ENCODE measurements at places on chromosomes 2 and 18. TPM values are rescaled to one million over a fixed set of nuclear protein-coding genes. Genes with fewer than 3 reads are reported as not detected.

DNA sequence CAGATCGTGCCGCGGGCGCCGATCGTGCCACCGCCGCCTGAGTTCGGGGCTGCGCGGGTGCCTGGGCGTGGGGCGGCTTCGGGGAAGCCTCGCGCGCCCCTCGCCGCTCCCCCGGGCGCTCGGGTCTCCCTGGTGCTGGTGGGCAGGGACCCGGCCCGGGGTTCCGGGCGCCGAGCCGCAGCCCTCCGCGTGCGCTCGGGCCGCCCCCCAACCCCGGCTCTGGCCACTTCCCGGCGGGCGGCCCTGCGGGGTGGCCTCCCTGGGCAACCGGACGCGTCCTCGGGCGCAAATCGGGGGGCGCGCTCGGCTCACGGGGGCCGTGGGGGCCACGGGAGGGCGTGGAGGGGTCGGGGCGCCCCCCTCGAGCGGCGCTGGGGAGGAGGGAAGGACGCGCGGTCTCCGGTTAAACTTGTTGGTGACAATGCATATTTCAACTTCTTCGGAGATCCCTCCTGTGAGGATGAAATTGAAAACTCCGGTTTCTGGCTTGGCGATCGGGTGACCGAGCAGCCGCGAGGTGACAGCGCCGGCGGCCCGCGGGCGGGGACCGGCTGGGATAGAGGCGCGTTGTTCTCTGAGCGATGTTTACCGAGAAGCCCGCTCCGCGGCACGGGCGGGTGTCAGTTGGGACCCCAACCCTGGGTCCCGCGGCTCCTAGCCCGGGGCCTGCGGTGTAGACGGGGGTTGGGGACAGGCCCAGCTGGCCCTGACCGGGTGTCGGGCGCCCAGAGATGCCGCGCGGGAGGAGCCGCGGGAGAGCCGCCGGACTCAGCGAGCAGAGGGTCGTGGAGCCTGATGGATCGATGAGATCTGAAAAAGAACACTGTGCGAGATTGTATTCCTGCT lies 676 bp downstream of the SH3BP4 start:
- H3K4me3 ChIP-seq: peak overlapping the region; percentile 97
- H3K4me1 ChIP-seq: peaks cover 12% of the 10 kb centered on the region
- ATAC-seq: peak; percentile 8
- no peaks in the 10 kb centered on the region for H3K27me3 ChIP-seq
- no peaks in the 10 kb centered on the region for H3K36me3 ChIP-seq
- peak overlapping the region; percentile 88 for H3K27ac ChIP-seq

- H3K27me3 ChIP-seq: no peaks in the 10 kb centered on the region
- no peaks in the 10 kb centered on the region for H3K36me3 ChIP-seq
- ATAC-seq: no peak
- peak overlapping the region; percentile 71 for H3K27ac ChIP-seq
- no peak overlapping the region for H3K4me3 ChIP-seq
These were observed 13.0 kb upstream of the KLF11 start for GRCh38 chr2:10030311-10030736.

DNA sequence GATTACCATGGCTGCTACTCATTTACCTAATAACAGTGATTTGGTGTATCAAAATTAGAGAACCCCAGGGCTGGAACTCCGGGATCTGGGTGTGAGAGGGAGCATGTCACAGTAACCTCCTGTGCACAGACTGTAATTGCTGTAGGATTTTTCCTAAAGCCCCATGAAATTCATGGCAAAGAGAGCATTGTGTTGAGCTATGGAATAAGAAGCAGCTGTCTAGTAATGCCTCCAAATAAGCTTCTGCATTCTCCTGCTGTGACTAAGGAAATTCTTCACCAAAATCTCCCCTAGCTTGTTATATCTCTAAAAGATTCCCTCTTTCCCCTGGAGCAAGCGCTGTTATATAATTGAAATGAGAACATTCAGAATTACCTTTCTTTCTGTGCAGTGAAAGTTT lies 158.1 kb upstream of the SPATS2L start:
- H3K4me3 ChIP-seq: no peak overlapping the region
- H3K36me3 ChIP-seq: no peaks in the 10 kb centered on the region
- H3K27me3 ChIP-seq: no peaks in the 10 kb centered on the region
- ATAC-seq: no peak

- H3K4me1 ChIP-seq: no peaks in the 10 kb centered on the region
- ATAC-seq: no peak
- peaks cover 13% of the 10 kb centered on the region for H3K27me3 ChIP-seq
These were observed 179.4 kb upstream of the HS6ST1 start for GRCh38 chr2:128498086-128498485.

DNA sequence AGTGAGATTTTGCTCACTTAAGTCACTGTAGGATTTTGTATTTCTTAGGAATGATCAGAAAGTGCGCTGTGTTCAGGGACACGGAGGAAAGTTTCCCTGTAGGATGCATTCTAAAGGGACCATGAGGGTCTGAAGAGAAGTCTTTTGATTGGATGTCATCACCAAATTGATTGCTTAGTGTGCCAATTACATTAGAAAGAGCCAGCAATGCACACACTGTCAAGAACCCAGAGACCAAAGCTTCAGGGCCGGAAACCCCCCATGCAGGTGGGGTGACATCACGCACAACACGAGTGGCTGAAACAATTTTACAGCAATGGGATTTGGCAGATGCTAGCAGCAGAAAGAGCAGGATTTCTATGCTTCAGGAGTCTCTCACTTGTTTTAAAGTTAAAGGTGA lies 242.4 kb downstream of the NAPG start:
- ATAC-seq: no peak
- no peaks in the 10 kb centered on the region for H3K4me1 ChIP-seq
- H3K36me3 ChIP-seq: no peaks in the 10 kb centered on the region
- H3K27me3 ChIP-seq: peaks cover 9% of the 10 kb centered on the region

DNA sequence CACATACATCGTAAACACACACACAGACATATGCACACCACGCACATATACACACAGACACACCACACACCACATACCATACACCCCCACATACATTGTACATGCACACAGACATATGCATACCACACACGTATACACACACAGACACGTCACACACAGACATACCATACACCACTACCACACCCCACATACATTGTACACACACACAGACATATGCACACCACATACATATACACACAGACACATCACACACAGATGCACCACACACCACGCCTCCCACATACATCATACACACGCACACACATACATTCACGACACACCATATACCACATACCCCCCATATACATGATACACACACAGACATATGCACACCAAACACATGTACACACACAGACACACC lies 58.4 kb downstream of the KIF5C start:
- no peak overlapping the region for H3K27ac ChIP-seq
- H3K27me3 ChIP-seq: no peaks in the 10 kb centered on the region
- H3K36me3 ChIP-seq: no peaks in the 10 kb centered on the region

DNA sequence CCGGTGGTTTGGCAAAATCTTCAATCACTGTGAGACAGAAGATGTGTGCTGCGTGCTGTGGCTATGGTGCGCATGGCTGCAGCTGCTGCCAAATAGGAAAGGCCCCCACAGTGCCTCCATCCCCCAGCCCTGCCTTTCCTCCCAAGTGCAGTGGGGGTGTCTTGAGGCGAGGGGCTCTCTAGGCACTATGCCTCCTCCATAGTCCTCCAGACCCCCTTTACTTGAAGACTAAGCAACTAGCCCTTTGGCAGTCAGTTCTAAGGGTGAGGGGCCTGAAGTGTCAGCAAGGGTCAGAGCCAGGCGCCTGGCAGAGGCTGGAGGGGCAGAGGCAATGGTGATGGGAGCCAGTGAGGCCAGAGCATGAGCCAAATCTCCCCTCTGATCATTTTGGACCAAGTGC lies 13.6 kb upstream of the TMEM185B start:
- no peak overlapping the region for H3K27ac ChIP-seq
- H3K4me1 ChIP-seq: no peaks in the 10 kb centered on the region
- H3K36me3 ChIP-seq: no peaks in the 10 kb centered on the region
- H3K4me3 ChIP-seq: no peak overlapping the region
- no peaks in the 10 kb centered on the region for H3K27me3 ChIP-seq

DNA sequence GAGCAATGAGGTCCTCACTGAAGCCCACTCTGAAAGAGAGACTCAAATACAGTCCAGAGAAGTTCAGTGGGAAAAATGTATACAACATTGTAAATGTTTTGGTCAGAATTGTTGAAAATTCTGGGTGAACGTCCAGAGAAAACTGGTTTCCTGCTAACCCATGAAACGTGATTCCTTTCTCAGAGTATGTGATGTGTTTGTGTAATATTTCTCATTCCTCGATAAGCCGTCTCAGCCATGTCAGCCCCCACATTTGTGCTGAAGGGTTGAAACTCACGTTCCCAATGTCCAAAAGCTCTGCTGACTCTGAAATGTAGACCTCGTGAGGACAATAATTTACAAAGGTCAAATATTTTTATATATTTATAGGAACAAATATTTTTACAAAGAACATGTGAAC lies 51.6 kb downstream of the BMP10 start:
- no peaks in the 10 kb centered on the region for H3K27me3 ChIP-seq
- H3K4me3 ChIP-seq: no peak overlapping the region
- H3K27ac ChIP-seq: no peak overlapping the region

DNA sequence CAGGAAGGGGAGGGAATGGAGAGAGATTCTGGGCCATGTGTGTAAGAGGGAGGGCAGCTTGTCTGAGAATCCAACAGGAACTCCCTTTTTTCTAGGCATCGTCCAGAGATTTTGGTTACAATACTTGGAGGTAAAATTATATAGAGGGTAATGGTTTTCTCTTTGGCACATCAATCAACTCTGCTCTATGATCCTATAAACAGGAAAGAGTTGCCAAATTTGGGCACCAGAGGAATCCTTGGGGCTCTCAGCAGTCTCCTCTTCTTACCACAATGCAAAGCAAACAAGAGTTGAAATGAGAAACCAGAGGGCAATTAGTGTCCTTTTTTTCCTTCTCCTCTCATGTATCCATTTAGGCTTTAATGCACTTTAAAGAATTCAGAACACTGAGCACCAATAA lies 243.4 kb downstream of the SLC8A1 start:
- peaks cover 5% of the 10 kb centered on the region for H3K4me1 ChIP-seq
- no peak overlapping the region for H3K27ac ChIP-seq
- no peaks in the 10 kb centered on the region for H3K27me3 ChIP-seq

- no peak for ATAC-seq
- no peaks in the 10 kb centered on the region for H3K27me3 ChIP-seq
- no peaks in the 10 kb centered on the region for H3K36me3 ChIP-seq
- H3K4me1 ChIP-seq: no peaks in the 10 kb centered on the region
These were observed 74.6 kb downstream of the AFF3 start for GRCh38 chr2:100067784-100068183.

DNA sequence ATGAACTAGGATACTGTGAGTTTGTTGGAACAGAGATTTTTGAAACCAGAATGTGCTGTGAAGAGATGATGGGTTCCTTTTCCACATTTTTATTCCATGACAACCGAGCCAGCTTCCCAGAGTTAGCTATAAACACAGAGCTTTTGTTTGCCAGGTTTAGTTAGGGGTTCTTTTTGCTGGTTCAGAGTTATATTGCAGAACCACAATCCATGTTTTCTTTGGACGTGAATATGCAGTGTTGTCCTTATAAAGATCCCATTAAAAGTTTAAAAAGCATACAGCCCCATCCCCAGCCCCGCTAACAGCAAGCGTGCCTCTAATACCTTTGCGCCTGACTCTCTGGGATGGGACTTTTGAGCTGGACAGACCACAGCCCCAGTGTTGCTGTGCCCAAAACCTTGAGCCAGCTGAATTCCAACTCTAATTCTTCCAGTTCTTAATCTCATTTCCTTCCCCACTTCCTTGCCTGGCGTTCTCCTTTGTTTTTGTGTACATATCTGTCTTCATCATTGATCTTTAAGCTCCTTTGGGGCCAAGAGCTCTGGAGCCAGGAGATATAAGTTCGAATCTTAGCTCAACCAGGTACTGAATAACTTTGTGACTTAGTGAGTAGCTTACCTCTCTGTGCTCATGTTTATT lies 72.3 kb downstream of the SPATS2L start:
- no peaks in the 10 kb centered on the region for H3K36me3 ChIP-seq
- peaks cover 76% of the 10 kb centered on the region for H3K4me1 ChIP-seq
- peak overlapping the region; percentile 13 for H3K4me3 ChIP-seq
- H3K27me3 ChIP-seq: no peaks in the 10 kb centered on the region
- H3K27ac ChIP-seq: peak overlapping the region; percentile 66

DNA sequence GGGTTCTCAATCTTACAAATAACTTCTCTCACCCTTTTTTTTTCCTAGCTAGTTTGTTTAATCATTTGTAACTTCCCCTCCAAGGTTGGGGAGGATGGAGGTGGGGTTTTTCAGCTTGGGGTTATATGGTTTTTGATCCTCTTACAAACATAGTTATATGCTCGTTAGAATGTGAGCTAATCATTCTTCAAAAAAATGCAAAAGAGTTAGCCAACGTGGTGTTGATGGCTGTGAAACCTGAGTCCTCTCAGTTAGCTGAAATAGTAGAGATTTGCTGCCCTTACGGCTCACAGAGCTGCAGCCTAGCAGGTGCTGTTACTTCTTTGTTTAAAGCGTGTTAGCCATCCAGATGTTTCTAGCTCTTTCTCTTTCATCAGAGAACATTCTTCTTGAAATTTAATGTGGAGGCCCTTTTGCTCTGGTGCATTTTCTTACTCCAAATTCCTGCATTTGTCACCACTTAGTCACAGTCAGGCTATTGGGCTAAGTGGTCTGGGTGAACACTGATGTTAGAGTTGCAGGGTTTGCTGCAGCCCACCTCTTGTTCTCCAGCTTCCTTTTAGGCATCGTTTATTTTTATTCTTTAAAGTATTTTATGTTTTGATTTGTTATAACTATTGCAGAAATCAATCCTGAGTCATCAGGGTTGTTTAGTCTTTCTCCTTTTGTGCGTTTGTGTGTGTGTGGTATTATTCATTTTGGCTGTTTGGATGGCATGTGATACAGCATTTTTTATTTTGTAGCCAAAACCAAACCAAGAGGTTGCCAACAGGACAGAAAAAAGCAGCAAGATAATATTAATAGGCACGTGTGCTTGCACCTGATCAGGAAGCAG lies 41.1 kb downstream of the LIMS1 start:
- H3K4me1 ChIP-seq: peaks cover 15% of the 10 kb centered on the region
- H3K27ac ChIP-seq: no peak overlapping the region
- H3K27me3 ChIP-seq: no peaks in the 10 kb centered on the region
- no peaks in the 10 kb centered on the region for H3K36me3 ChIP-seq

DNA sequence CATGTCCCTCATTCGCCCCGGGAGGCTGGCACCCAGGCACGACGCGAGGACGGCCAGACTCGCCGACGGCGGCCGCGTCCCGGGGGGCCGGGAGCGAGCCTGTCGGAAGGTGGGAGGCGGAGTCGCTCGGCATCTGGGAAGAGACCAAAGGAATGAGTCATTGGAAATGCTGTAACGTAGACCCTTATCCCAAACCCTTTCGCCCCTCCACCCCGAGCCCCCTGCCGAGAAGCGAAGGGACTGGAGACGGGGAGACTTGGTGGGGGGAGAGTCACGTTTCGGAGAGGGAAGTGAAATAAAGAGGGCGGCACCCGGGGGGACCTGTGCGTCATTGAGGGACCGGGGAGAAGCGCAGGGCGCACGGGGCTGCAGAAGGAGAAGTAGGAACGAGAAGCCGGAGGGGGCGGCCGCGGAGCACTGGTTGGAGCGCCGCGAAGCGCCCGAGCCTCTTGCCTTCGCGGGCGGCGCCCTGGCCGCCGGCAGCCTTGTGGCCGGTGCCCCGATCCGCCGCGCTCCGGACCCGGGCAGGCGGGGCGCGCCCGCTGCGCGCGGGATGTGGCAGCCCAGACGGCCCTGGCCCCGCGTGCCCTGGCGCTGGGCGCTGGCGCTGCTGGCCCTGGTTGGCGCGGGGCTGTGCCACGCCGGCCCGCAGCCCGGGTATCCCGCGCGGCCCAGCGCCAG lies at the start of gene EMILIN2:
Gene EMILIN2 (plus strand): TSS at position 371 of the 681 bp plus-strand sequence. CDS start 183 bp downstream, at position 554.
- ATAC-seq: peak; percentile 70
- H3K27me3 ChIP-seq: peaks cover 61% of the 10 kb centered on the region
- peak within 1 kb of the TSS; percentile 76 for H3K27ac ChIP-seq
- peaks cover 7% of the 10 kb centered on the region for H3K4me1 ChIP-seq
- H3K4me3 ChIP-seq: peak within 1 kb of the TSS; percentile 59

The PCARE gene
- total RNA-seq: under 0.01 TPM

The LHCGR gene
- 1.9 TPM for total RNA-seq

The CHRNG gene
- total RNA-seq: not detected

The SYT4 gene
- total RNA-seq: 1.3 TPM

The TCF23 gene
- not detected for total RNA-seq

The WNT6 gene
- total RNA-seq: 4.2 TPM
